IMR-90 (cell line): ENCODE measurements at places on chromosomes 11 and 22. TPM values are rescaled to one million over a fixed set of nuclear protein-coding genes. Genes with fewer than 3 reads are reported as not detected.
A peak's percentile ranks its signal among the peaks of the same experiment; 100 is the strongest.

GRCh38 chr11:62892077-62892922 is 11.6 kb downstream of the SLC3A2 start:
- DNase-seq: no peak

DNA sequence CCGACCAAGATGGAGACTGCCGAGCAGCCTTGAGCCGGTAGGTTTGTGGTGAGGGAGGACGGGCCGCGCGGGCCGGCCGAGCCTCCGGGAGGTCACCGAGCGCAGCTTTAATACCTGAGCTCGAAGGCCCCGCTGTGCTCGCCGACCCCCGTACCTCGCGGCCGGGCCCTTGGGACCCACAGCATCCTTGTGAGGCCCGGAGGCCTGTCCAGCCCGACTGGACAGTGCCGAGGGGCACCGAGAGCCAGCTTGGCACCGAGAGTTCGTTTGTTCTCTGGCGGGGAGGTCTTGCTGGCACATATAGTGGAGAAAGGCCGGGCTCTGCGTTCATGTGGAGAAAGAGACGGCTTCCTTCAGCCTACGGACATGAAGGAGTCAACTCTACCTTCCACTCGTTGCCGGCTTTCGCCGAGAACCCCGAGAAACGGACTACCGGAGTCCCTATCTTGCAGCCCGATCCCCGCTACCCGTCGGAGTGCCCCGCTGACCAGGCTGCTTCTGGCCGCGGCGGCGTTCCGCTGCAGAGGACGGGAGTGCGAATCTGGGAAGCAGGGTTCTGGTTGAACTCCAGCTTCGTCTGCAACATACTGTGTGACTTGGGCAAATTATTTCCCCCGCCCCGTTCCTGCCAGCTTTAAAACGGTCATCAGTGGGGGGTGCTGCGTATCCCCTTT is 349 bp downstream of the TSSC4 start:
- no peak for DNase-seq

DNA sequence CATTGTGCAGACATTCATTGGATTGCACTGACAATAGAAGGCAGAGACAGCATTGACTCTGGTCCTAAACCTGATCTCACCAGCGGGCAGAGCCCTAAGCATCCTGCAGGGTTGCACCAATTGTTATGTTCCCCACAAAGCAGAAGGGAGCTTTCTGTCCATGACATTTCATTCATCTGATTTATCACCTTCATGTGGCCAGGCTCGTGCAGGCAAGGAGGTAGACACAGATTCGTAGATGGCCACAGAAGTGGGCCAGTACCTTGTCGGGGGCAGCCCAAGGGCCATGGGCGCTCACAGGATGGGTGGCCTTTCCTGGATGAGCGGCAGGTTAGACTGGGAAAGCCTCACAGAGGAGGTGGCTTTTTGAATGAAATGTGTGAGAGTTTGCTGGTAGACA is 2.9 kb downstream of the TSKU start:
- DNase-seq: no peak

DNA sequence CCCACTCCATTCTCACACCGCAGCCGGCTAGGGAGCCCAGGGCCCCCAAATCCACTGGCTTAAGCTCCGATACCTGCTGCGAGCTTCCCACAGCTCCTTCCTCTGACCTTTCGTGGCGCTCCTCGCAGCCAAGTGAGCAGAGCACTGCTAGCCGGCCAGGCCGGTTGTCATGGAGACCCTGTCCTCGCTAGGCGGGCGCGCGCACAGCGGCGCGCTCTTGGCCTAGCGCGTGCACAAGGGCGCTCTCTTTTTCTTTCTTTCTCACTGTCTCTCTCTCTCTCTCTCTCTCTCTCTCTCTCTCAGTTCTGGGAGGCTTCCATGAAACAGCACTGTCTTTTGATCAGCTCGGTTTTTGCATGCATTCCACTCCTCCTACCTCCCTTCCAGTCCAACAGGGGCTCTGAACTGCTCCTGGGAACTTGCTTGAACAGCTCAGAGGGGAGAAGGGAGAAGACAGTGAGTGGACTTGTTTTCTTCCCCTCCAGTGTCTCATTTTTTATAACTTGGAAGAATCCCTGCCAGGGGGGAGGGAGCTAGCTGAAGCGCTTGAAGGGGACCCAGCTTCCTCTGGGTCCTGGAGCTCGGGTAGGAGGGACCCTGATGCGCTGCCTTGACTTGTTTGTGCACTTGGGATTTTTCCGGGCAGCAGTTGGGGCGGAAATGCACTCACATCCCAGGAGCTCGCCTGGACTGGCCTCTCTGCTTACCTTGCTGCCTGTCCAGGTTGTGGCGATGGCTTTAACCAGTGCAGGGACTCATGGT is 100.3 kb upstream of the AKIP1 start:
- DNase-seq: peak; percentile 81

DNA sequence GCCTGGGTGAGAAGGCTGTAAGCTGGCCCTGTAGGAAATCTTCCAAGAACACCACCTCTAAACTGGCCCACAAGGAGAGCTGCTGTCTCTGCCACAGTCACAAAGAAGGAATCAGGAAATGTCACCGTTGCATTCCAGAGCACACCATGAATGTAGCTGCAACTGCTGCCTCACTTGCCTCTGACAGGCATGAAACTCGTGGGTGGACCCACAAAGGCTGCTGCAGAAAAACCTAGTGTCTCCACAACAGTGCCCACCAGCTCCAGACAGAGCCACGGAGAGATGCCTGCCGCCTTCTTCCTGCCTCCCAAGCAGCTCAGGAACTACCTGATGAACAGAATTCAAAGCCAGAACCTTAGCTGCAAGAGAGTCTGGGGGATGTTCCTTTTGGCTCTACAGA is 10.5 kb downstream of the DNAJB13 start:
- DNase-seq: peak; percentile 54

GRCh38 chr11:2992997-2993325 is 832 bp upstream of the NAP1L4 start:
- DNase-seq: no peak

DNA sequence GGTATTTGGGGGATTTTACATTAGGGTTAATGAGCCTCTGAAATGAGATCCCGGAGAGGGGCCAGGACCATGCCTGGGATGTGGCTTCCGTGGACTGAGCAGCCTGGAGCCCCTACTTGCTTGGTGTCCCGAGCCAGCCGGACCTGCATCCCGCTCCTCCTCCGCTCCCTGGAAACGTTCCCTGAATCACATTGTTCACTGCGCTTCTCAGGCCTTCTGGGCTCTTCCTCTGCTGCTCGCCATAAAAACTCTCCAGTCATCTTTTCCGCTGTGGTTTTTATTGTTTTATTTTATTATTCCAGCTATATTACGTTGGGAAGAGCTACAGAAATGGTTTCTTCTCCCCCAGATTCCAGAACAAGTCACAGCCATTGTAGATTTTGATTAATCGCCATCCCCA is 13.3 kb upstream of the KCNQ1OT1 start:
- no peak for DNase-seq

DNA sequence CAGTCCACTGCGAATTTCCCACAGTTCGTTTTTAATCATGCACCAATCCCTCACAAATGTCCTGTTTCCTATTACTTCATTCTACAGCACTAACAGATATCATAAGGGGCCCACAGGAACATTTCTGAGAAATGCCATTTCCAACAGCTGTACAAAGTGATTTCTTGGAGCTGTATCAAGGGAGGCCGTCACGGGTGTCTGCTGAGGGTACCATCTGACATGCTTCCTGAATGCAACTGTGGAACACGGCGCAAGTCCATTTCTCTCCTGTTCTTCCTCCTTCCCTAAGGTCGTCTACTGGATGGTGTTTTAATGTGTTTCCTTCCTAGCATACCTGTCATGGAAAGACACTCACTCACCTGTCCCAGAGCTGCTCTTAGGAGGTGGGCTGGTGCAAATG is 320.7 kb downstream of the LARGE1 start:
- DNase-seq: no peak

GRCh38 chr11:68528630-68529029 is 68.1 kb downstream of the PPP6R3 start:
- no peak for DNase-seq

GRCh38 chr11:21640491-21640890 is 552.4 kb upstream of the ANO5 start:
- no peak for DNase-seq

GRCh38 chr11:47495011-47495855 is 46.3 kb upstream of the RAPSN start:
- DNase-seq: peak; percentile 60

DNA sequence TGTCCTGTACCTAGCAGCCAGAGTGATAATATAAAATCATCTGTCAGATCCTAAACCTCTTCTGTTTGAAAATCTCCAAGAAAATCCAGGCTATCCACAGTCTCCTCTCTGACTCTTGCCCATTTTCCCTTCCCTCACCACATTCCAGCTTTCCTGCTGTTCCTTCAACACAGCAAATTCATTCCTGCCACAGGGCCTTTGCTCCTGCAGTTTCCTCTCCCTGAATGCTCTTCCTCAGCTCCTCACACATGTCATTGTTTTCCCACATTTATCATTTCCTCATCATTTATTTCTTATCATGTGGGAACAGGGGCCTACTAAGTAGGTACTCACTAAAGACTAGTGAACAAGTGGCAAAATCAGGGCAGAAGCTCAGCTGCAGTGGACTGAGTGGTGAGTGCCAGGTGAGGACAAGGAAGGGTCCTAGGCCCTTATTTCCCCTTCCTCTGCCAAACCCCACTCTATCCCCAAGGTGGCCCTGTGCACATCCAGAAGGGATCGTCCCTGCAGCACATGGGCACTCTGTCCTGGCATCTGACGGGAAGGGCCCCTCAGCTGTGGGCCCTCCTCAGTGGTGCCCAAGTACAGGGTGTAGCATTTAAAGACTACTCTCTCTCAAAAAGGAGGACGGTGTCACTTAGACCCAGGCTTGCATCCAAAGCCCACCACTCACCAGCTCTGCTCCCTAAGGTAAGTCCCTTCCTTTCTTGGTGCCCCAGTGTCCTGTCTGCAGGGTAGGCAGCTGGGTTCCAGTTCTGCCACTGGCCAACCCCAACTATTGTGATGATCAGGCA is 2.0 kb downstream of the LRRC32 start:
- DNase-seq: no peak

- peak; percentile 51 for DNase-seq
These were observed 38.0 kb upstream of the APLNR start for GRCh38 chr11:57274904-57275498.

DNA sequence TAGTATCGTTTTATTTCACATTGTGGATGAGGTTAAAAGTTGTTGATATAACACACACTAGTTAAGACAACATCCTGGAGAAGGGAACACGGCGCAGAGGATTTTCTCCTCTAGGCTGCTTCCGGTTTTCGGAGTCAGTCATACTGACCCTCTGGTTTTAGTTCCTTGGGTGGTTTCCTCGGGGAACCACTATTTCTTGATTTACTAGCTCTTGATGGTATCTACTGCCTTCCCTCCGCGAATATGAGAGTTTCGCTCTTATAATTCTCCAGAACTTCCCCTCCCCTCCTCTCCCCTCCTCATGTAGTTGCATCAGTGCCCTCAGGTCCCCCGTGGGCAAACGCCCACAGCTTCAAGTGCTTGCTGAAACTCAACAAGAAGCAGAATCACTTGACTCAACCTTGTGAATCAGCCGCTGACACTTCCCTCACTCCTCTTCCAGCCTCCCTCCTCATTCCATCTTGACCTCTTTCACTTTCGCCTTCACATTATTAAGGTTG is 15.9 kb upstream of the APOBEC3A start:
- no peak for DNase-seq

The SLC29A2 gene
- polyA plus RNA-seq: 0.87 and 1.2 TPM in 2 replicates

The OR51B4 gene
- 0.11 TPM in 1 of 2 replicates, not detected in the other for polyA plus RNA-seq

The IFITM2 gene
- 564 and 600 TPM in 2 replicates for polyA plus RNA-seq

The CCDC188 gene
- 0.10 and 0.32 TPM in 2 replicates for polyA plus RNA-seq

The CASP5 gene
- polyA plus RNA-seq: not detected in 2 replicates

The TUBA8 gene
- polyA plus RNA-seq: 2.2 and 2.8 TPM in 2 replicates

The ZNF214 gene
- polyA plus RNA-seq: 0.47 and 0.82 TPM in 2 replicates
